Bronchial epithelial cell (primary cell): ENCODE measurements at places on chromosomes 3 and 15. TPM values are rescaled to one million over a fixed set of nuclear protein-coding genes. Genes with fewer than 3 reads are reported as not detected.

GRCh38 chr3:100097919-100098783, 16.1 kb downstream of the FILIP1L start:
- peak; percentile 28 for DNase-seq

DNA sequence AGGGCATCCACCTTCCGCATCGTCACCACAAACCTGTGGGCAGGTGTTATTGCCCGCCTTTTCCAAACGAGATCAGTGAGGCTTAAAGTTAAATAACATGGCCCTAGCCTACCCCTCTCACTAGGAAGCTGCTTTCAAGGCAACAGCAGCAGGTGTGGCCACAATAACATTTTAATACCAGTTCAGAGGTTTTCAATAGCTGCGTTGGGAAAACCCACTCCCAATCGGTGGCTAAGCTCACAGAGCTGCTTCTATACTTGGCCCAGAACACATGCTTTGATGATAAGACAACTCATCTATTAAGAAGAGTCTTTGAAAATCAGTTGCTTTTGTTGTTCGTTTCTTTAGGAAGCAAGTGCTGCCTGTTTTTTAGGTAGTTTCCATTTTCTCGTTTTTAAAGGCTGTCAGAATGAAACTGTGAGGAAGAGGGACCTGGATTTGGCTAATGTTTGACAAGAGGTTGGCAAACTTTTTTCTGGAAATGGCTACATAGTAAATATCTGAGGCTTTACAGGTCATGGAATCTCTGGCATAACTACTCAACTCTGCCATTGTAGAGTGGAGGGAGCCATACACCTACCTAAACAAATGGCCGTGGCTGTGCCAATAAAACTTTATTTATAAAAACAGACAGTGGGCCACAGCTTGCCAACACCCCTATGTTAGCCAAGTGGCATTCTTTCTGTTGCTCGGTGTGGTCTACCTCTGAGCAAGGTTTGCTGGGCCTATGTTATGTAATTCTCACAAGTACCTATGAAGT, 179.6 kb downstream of the FEZF2 start:
- no peak for DNase-seq

DNA sequence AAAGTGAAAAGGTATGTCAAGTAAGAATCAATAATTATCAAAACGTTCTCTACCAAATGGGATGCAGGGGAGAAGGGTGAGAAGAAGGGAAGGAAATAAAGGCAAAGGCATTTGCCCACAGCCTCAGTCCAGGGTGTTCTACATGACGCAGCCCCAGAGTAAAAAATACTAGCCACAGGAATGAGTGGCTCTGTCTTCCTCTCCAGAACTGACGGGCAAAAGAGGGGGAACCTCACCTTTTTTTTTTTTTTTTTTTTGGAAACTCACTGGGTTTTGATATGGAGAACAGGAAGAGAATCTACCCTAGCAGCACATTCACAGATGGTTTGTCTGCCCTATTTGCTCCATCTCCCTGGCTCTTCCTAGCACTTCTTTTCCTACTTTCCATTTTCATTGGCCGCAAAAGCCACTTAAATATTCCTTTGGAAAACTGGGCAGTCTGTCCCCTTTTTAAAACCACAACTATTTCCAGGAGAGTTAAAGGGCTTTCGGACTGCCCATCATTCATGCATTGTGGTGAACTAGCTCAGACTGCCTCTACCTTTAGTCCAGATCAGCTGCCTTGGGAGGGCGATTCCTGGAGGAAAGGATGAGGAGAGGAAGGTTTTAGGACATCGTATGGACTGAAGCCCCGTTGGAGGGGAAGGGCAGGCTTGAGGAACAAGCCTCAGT, 28.2 kb downstream of the B3GNT5 start:
- no peak for DNase-seq

DNA sequence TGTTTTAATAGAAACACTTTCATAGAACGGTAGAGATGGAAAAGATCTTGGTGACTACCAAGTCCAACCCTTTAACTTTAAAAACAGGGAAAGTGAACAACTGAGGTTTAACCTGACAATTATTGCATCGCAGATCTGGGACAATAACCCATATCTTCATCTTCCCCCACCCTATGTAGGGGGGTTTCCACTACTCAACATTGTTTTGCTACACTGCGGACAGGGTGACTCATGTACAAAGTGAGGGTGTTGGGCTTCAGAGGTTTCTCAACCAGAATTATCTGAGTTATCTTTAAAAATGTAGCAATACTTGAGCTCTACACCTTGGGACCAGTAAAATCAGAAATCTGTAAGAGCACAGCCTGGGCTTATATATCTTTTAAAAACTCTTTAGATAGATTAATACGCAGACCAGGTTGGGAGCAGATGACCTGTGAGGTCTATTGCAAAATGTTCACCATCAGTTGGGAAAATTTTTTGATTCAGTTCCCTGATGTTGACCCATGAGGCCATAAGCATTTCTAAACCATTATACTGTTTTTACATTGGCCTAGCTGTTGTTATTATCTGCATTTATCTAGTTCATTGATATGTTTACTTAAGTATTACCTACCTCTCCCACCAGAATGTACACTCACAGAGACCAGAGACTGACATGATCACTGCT, 103.6 kb upstream of the ICE2 start:
- no peak for DNase-seq

DNA sequence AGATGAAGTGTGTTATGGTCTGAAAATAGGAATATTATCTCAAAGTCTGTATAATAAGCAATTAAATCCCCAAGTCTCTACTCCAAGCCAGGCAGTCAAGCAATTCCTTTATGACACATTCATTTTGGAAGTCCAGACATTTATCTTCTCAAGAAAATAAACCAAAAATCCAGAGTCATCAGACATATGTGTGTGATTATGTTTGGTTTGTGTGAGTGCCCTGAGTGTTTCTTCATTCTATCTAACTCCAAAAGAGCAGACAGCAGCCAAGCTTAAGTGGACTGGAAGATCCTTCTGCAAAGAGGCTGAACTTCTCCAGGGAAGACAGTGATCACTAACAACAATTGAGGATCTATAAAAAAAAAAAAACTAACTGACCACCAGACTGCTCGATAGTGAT, 239.8 kb downstream of the STAG1 start:
- DNase-seq, result no peak

The ECE2 gene
- not detected in 2 replicates for total RNA-seq

The ROPN1 gene
- total RNA-seq, result not detected in 2 replicates

The UTS2B gene
- not detected in 2 replicates for total RNA-seq

The OIP5 gene
- 0.26 and 0.38 TPM in 2 replicates for total RNA-seq

The CCR3 gene
- under 0.01 TPM in 1 of 2 replicates, not detected in the other for total RNA-seq

The NSMCE3 gene
- total RNA-seq, result 4.7 and 5.0 TPM in 2 replicates
